ENCODE measurements at places on chromosomes 7 and 10.
A peak's percentile ranks its signal among the peaks of the same experiment; 100 is the strongest.

GRCh38 chr10:89853781-89854191, 152.4 kb downstream of the KIF20B start:
- no peak for DNase-seq

DNA sequence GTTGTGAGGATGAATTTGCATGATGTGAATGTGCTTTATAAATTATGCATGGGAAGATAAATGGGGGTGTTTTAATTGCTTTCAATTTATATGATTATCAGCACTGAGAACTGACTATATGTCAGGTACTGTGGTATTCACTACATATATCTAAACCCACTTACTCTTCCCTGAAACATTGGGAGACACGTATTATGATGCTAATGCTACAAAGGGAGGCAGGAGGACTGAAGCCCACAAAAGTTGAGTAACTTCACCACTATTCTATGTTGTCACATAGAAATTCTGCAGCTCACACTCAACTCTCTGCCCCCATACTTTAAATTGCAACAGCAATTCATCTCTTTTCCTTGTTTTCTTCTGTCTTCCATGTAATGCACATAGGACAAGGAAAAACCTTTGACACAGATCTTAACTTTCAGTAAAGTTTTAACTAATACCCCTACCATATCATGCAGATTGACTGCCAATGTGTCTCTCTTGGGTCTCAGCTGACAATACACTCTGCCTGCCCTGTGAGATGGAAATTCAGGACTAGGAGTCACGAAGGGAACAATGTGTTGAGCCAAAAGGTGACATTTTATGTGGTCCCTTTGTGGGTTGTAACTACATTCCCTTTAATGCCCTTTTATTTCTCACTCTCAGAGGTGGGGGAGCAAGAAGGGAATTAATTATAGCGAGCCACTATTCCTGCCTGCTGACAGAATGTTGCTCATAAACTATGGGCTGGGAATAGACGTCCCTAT, 691.0 kb upstream of the SORCS1 start:
- no peak for DNase-seq

DNA sequence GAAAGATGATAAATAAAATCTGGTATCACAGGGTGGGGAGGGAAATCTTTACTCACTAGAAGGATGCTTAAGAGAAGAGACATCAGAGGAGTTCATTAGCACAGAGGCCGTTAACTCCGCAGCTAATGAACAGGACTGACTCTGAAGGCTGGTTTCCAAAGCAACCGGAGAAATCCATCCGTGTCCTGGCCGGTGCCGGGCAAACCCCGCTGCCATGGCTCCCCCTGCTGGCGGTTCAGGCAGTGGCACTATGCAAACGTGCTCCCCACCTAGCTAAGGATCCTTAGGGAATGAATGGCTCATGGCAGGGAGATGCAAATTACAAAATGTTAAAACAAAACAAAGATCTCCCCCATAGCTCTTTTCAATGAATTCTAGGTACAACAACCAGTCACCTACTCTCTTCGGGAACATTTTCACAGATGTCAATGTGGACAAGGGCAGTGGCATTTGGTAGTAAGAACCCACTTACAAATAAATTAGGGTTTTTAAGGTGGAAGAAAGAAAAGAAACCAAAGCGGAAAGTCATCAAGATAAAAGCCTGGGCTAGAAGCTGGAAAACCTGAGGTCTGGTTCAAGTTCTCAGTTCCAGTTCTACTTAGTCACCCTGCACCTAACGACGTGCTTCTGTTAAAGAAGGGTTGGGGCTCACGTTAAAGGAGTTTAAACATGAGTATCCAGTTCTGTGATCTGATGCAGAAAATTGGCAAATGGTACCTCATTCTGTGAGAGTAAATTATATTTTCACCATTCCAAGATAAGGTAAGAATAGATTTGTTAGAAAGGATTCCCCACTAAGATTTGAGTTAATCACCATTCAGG, 138.2 kb downstream of the SVIL start:
- peak; percentile 34 for DNase-seq

GRCh38 chr7:112132051-112132694, 74.0 kb downstream of the DOCK4 start:
- DNase-seq: no peak

DNA sequence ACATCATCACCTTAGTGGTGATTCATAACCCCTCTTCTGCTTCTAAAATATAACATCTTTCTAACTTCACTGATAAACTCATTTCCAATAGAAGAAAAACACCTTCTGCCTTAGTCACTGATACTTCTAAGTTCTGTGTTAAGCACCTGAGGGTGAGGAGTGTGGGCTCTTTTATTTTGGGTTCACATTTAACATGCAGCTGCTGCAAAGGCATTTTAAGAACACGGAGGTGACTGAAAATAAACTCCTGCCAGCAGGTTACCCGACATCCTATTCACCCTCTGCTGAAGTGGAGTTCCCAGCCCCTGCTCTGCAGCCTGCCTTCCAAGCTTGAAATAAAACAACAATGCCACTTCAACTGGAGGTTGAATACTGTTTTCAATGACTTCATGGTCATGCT, 202.9 kb upstream of the PLXNA4 start:
- no peak for DNase-seq

DNA sequence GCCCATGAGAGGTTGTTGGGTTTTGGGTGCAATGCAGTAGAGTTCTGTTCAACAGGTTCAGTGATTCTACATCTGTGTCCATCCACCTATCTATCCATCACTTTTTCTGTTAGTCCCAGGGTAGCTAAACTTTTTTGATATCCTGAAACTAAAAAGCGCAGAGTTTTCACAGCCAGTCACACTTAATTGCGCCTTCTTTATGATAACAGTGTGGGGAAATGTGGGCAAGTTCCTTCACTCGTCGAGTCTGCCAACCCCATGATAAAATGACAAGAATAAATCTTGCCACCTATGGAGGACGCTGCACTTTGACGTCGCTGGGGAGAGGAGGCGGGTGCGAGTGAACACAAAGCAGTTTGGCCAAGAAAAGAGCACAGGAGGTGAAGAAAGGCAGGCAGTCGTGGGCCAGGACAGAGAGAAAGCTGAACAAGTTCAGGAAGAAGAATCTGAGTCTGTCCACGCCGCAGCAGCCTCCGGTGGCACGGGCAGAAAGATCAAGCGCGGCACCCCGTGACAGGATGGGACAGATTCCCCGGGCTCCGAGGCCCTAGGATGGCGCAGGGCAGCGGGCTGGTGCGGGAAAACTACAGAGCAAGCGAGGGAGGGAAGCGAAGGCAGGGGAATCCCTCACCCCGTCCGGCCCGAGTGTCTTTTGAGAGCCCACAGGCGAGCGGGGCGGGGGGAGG, 9.2 kb downstream of the SP8 start:
- DNase-seq: no peak

GRCh38 chr7:47531584-47532492, 50.1 kb downstream of the TNS3 start:
- no peak for DNase-seq

DNA sequence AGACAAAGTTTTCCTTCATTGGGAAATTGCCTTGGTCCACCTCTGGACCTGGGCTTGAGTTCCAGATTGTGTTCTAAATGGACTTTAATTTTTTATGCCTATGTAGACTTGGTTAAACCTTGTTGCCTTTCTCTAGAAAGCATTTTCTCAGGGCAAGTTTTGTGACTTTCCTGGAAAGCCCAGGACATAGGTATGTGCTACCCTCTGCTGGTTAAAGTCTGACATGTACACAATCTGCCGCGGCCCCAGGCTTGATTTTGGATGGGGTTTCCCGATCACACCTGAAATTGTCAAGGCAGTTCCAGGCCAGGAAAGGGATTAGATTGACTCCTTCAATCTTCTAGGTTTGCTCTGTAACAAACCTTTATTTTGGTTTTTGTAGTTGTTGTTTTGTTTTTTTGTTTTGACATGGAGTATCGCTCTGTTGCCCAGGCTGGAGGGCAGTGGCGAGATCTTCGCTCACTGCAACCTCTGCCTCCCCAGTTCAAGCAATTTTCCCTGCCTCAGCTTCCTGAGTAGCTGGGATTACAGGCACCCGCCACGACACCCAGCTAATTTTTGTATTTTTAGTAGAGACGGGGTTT, 14.1 kb upstream of the AKR1B10 start:
- no peak for DNase-seq

- DNase-seq: no peak
Observed at GRCh38 chr7:2728316-2729030, 40.5 kb downstream of the AMZ1 start.

DNA sequence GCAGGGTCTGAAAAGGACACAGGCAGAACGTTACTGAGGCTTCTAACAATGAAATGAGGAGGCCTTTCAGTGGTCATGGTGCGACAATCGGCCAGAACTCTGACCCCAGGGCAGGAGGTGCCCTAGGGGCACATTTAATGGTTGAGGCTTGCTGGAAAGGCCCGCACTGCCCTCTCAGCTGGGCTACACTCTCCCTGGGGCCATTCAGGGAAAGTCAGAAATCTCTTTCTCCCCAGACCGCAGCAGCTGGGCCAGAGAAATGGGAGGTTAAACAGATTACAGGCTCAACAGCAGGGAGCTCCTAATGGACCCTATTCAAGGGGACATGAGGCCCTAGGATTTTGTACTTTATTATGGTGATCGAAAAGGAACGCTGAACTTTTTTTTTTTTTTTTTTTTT, 85.6 kb upstream of the FGFR2 start:
- DNase-seq: no peak

GRCh38 chr7:137925091-137925490, 76.8 kb downstream of the CREB3L2 start:
- no peak for DNase-seq

DNA sequence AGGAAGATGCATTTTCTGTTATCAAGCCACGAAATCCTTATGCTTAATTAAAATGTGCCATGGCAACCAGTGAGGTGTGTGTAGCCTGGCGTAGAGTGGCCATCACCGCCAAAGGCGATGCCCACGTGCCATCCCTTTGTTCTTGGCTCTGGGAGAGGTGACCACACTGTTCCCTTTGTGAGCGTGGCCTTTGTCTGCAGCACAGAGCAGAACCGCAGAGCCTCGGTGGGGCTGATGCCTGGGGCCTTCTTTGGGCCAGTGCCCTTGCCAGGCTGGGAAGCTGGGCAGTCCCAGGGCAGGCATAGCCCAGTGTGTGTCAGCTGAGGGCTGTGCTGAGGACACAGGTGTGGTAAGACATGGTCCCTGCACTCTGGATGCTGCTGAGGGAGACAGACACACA, 48.3 kb downstream of the BUB3 start:
- no peak for DNase-seq

- no peak for DNase-seq
Observed at GRCh38 chr7:1672851-1673486, 2.9 kb downstream of the ELFN1 start.

GRCh38 chr10:58755677-58756076, 243.0 kb downstream of the BICC1 start:
- no peak for DNase-seq

- no peak for DNase-seq
Observed at GRCh38 chr10:49037187-49037586, 78.1 kb downstream of the VSTM4 start.

GRCh38 chr7:101486433-101487104, 123.9 kb downstream of the COL26A1 start:
- DNase-seq: no peak

DNA sequence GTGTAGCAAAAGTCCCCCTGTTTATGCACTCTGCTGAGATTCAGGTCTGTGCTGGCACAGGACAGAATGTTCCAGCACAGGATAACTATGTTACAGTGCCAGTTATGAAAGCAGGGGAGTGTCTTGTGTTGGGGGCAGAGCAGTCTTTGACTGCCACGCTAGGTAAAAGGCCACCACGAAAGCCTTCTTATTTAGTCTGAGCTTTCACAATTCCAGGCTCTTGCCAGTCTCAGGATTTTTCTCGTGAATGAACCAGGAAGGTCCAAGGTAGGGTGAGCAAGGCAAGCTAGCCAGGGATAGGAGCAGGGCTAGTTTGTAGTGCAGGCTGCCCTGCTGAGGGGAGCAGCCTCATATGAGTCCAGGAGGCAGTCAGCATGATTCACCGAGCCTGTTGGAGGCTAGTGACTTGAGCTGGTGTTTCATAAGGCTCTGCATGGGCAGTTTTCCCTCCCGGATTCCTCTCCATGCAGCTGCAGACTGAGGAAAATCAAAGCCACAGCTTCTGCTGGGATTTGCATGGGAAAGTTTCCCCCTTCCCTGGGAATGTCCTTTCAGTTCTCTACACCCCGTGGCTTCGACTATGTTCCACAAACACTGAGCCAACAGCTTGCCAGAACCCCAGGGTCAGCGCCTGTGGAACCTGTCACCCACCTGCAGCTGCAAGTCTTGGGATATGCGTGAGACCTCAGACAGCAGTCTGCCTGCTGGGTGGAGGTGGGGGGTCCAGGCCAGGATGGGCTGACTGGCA, 112.3 kb downstream of the JCAD start:
- DNase-seq: no peak

- DNase-seq: no peak
Observed at GRCh38 chr10:126433351-126433750, 45.1 kb upstream of the ADAM12 start.

GRCh38 chr10:92177546-92177945, 113.3 kb downstream of the CPEB3 start:
- DNase-seq: no peak

- no peak for DNase-seq
Observed at GRCh38 chr7:117630501-117630900, 150.7 kb downstream of the CFTR start.

DNA sequence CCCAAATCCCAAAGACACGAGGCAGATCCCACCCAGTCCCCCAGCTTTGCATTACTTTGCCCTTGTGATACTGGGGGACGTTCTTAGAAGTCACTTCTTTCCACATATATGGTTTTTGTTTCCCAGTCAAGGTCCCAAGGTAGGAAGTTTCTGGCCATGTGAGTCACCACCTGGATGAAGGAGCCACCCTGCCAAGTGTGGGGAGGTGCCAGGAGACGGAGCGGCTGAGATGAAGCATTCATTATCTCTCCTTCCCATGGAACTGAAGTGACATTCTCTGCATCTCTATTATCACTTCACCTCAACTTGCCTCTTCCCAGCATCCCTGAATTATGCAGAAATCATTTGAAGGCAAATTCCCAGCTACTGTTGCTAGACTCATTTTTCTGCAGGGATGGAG, 136.2 kb upstream of the INSYN2A start:
- no peak for DNase-seq

GRCh38 chr10:46006219-46006618, 24.2 kb downstream of the NCOA4 start:
- DNase-seq: no peak

DNA sequence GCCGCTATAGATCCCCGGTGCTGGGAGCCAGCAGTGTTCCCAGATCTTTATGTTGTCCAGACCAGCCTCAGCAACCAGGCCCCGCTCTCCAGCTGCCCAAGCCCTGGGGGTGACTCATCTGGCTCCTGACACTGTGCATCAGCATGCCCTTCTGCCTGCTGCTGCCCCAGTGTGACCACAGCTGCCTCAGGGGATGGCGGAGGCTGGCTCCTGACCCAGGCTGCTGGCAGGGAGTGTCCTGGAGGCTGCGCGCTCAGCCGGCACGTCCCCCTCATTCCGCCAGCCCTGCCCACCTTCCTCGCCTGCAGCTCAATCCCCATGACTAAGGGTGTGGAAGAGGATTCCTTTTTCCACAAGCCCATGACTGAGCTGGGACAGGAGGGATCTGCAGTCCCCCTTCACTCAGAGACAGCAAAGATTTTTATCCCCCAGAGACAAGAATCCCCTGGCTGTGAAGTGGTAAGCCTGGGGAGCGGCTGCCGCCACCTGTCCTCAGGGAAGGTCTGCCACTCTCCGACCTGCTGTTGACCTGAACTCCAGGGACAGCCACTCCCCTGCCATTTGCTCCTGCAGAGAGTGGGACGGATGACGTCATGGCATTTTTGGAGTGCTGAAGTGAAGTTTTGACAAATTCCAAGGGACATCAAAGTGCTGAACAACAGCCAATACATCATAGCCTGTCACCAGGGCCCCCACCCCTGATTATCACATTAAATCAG, 182.8 kb upstream of the BMPER start:
- no peak for DNase-seq

GRCh38 chr10:22624287-22624738, 90.1 kb downstream of the PIP4K2A start:
- DNase-seq: no peak

- no peak for DNase-seq
Observed at GRCh38 chr7:114922026-114922651, at the start of gene MDFIC. MDFIC (plus strand) TSS chr7:114922094; CDS start chr7:114923034, 940 bp downstream.

Data from stimulated activated CD8-positive, alpha-beta memory T cell treated with anti-CD3 and anti-CD28 coated beads, Interleukin-4, amount 100 ng/mL, for 1 hour (primary cell).